ENCODE measurements at places on chromosomes 12 and 14.

DNA sequence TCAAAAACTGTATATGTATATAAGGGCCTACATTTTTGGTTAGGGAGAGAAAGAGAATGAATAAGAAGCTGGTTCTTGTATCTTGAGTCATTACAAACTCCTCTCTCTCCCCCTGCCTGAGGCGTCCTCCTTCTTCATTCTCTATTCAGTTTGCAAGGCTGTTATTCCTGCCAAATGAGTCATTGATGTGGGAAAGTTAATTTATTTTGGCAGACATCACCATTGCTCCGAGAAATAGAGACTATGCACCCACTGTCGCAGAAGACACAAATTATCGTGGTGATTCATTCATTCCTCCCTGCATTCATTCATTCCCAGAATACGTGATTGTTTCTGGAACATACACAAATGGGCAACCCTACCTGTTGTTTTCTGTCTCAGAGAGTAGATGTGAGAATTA, 112.5 kb upstream of the MED13L start:
- no peak for DNase-seq

GRCh38 chr12:16972923-16973770, 367.2 kb upstream of the LMO3 start:
- no peak for DNase-seq

DNA sequence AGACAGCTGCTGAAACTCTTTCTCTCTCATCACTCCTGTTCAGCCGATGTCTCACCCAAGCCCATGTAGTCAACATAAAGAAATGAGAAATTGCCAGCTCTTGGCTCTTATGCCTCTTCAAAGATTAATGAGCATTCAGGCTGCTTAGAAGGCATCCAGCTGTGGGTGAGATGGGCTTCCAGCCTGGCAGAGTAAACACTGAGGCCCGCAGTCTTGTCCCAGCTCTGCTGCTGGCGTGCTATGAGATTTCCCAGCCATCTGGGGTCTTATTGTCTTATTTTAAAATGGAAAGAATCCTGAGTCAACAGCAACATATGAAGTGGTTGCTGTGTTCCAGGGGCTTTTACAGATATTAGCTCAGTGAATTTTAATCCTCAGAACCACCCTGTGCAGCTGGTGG, 12.6 kb downstream of the RXYLT1 start:
- DNase-seq = no peak

DNA sequence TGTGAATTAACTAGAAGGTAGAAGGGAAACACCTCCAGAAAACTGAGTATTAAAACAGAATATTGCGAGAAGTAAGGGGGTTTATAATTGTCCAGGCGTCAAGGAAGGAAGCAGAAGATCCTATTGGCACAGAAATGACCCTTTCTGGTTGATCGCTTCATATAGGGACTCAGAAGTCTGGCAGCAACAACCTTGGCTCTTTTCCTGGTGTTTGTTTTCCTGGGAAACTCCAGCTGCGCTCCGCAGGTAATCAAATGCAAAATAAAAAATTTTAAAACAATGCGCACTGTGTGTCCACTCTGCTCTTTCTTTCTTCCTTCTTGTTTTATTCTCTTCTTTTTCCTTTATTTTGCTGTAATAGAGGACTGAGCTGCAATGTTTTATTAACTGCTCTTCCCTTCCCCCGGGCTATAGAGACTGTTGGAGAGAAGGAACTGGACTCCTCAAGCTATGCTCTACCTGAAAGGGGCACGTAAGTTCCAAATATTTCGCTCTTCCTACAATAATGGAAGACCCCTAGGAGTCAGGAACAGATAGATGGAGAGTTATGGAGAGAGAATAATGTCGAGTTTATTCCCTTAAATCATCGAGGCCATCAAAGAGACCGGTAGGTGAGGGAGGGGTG, 737 bp downstream of the SPX start:
- DNase-seq = no peak

GRCh38 chr14:61188978-61189808, 91.9 kb downstream of the TMEM30B start:
- DNase-seq = no peak

GRCh38 chr12:23169012-23169695, 544.2 kb downstream of the ETNK1 start:
- no peak for DNase-seq

DNA sequence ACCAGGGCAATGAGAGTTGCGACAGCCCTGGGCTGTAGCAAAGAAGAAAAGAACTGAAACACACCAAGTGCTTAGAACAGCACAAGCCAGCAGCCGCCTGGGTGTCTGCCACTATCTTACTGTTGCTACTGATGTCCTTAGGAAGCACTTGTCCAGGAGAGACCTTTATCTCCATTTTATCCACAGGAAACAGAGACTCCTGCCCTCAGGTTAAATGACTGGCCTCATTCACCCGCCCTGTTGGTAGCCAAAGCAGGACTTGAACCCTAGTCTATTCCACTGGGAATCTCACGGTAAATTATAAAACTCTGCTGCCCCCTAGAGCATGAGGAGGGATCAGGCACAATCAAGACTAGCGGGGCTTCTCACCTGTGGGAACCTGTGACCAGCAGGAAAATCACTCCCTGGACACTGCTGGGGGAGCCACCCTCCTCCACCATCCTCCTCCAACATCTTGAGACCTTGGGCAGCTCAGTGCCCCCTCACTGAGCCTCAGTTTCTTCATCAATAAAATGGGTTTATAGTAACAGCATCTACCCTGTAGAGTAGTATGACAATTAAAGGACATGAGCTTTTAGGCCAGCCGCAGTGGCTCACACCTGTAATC, 20.5 kb upstream of the TESC start:
- no peak for DNase-seq

- no peak for DNase-seq
These were observed 9.5 kb upstream of the PUS1 start for GRCh38 chr12:131919366-131920156.

GRCh38 chr14:36068777-36069534, 107.6 kb downstream of the PTCSC3 start:
- DNase-seq = no peak

DNA sequence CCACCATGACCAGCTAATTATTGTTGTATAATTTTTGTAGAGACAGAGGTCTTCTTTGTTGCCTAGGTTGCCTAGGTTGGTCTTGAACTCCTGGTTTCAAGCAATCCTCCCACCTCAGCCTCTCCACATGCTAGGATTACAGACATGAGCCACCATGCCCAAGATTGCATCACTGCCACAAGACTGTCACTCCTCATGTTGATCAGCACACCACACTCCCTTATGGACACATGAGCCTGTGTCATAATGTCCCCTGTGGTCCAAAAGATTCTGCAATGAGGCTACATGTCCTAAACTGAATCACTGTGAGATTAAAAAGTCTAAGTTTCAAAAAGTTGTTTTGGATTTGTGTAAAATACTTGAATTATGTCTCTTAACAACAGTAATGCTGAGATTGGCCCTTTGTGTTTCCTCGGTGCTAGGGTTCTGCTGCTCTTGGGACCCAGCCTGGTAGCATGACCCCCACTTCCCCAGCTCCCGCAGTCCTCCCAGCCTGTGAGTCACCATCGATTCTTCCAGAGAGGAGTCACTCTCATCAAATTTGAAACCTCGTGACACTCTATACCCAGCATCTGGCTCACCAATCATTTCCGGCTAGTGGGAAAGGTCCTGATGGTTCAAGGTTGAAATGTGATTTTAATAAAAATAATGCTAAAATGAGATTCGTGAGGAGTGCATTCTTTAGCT, 890.9 kb downstream of the VRK1 start:
- DNase-seq = no peak

All from posterior cingulate gyrus (tissue), 11 donors.